HFFc6 (cell line): ENCODE measurements at places on chromosomes 5 and 9.

- DNase-seq, result no peak
Observed at GRCh38 chr9:130766021-130766926, 68.8 kb upstream of the ABL1 start.

DNA sequence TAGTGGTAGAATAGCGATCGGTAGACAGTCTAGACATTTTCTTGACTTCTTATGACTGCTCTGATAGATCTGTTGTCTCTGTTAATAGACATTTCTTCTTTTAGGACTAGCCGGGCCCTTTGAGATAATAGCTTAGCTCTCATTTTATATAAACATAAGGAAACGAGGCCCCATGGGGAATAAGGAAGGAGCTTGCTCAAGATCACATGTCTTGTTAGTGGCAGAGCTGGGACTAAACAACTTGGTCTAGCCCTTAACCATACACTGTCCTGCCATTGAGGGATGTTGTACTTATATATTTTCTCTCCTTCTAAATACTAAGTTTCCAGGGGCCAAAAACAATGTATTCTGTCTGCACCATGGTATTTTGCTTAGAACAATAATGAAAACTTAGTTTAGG lies 140.0 kb downstream of the GCNT1 start:
- DNase-seq, result no peak

- DNase-seq, result no peak
Observed at GRCh38 chr5:154466671-154467070, 11.4 kb downstream of the HAND1 start.

- no peak for DNase-seq
Observed at GRCh38 chr5:123665822-123666371, 153.9 kb downstream of the CSNK1G3 start.

DNA sequence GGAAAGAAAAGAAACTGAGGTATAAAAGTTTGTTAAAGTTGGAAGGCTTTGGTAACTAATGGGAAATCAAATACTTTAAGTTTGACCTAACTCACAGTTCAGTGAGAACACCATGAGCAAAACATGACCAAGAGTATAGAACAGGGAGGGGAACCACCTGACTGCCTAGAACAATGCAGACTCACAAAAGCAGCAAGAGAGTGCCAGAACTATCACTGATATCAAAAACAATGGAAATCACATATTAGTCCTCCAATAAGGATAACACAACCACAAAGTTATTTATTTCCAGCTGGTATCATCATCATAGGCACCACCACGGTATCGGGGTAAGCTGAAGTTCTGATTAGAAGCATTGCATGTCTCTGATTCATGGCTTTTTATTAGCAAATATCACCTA lies 77.5 kb downstream of the TRPM6 start:
- no peak for DNase-seq

GRCh38 chr5:134536876-134537275 lies 11.4 kb downstream of the JADE2 start:
- DNase-seq, result no peak

- DNase-seq, result no peak
Observed at GRCh38 chr5:68214482-68215207, 911 bp upstream of the PIK3R1 start.

DNA sequence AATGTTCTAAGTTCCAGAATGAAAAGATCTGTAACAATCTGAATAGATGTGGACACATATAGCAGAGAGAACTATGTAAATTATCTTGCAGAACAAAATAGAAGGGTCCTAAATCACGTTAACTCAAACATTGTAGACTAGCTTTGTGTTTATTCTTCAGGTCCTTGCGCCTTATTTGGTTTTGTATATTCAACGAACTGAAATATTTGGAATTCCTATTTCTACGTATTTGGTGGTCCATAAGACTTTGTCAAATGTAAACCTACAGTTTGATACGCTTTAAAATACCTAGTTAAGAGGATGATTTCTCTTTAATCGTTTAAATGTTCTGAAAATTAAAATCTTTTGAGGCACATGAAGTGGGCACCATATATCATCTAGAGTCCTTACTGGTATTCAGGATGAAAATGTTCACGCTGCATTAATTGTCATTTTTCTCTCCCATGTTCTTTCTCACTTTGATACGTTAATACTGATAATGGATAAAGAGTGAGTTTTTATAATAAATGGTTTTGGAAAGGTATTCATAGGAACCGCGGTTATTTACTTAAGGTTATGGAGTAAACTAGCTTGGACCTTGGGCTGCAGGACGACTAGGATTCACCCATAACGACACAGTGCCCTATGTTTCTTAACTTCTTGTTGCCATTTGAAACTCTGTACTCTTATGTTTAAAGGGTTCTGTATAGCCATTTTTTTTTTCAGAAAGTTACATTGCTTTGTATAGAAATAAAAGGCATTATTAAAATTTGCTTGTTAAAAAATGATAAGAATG lies 45.3 kb downstream of the NDFIP1 start:
- DNase-seq, result no peak

- no peak for DNase-seq
Observed at GRCh38 chr5:164600274-164600673, 1094.9 kb downstream of the MAT2B start.

GRCh38 chr9:21871256-21871975 lies 69.0 kb downstream of the MTAP start:
- DNase-seq, result no peak

GRCh38 chr5:151293624-151294023 lies 9.9 kb downstream of the SLC36A3 start:
- DNase-seq, result no peak

DNA sequence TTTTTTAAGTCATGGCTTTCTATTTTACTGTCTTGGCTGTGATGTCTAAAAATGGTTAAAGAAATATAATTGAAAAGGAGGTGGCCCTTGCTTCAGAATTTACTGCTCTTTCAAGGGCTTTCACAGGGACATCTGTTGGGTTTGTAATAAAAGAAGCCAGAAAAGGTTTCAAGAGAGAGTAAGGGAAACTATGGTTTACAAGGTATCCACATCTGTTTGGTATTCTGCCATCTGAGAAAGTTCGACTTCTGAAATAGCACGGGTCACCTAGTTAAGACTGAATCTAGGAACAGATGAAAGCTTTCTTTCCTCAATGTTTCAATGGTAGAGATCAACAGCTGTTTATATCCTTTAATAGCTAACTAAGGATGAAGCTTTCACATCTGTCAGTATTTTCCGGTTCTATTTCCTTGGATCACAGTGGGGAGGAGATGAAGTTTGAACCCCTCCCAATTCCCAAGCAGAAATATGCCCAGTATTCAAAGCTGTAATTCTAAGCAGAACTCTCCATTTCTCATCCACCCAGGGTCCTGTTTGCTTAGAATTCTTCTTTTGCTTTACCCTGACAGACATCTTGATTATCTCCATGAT lies 72.8 kb upstream of the IFNK start:
- no peak for DNase-seq

DNA sequence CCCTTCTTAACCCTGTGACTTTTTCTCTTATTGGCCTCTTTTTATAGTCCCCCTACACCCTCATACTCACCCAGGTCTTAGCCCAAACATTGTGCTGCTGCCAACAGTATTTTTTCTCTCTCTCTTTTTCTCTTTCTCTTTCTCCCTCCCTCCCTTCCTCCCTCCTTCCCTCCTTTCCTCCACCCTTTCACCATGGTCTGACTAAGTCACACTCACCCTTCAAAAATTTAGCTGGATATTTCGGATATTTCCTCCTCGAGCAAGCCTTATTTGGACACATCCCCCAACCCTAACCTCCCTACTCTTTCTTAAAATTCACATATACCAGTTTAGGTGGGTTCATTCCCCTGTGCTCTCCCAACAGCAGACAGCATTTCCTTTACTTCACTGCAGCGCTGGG lies 64.7 kb downstream of the FGF1 start:
- peak; percentile 64 for DNase-seq

- DNase-seq, result no peak
Observed at GRCh38 chr5:170882345-170882744, 20.5 kb downstream of the RANBP17 start.

GRCh38 chr5:130295235-130295634 lies 391.0 kb downstream of the CHSY3 start:
- no peak for DNase-seq

DNA sequence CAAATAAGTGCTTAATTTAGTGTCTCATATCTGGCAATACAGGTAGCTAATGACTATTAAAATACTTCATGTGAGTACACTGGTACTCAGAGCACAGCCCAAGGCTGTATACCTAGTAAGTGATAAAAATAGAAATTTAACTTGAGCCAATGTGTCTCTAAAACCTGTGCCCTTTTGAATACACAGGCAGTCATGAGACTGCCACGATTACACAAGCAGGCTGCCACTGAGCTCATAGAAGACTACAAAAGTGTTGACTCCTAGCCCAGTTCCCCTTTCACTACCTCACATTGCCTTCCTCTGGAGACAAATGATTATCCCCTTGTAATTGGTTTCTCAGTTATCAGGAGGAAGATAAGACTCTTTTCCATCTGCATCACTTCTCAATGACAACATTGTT lies 66.3 kb upstream of the PAPPA start:
- no peak for DNase-seq

- no peak for DNase-seq
Observed at GRCh38 chr9:6901180-6901579, 143.4 kb downstream of the KDM4C start.

GRCh38 chr5:1320436-1321344 lies 24.2 kb downstream of the CLPTM1L start:
- DNase-seq, result no peak

DNA sequence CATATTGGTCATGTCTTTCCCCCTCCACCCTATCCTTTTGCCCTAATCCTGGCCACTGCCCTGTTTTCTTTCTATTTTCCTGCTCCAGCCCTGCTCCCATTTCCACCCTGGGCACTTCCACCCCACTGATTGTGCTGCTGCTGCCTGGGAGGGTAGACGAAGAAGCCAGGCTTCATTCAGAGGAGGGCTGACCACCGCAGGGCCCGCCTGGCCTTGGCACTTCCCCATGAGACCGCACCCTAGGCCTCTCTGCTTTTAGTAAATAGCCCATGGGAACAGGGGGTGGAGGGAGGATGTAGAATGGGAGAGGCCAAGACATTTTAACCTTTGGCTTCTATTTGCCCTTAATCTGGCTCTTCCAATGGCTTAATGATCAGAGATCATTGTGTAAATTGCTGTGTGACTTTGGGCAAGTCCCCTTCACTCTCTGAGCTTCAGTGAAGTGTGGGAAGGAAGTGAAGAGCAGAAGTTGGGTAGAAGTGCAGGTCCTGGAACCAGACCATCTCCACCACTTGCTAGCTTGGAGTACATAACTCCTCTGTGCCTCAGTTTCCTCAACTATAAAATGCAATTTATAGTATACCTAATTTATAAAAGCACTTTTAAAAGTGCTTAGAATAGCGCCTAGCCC lies 13.6 kb upstream of the GPX3 start:
- DNase-seq, result no peak

GRCh38 chr5:43555895-43556606 lies 826 bp downstream of the PAIP1 start:
- DNase-seq, result no peak

GRCh38 chr9:16884952-16885513 lies 14.6 kb upstream of the BNC2 start:
- DNase-seq, result peak; percentile 60

- no peak for DNase-seq
Observed at GRCh38 chr5:91532281-91532680, 149.2 kb upstream of the ARRDC3 start.

GRCh38 chr5:478369-478981 lies 35.5 kb downstream of the EXOC3 start:
- DNase-seq, result no peak

- DNase-seq, result no peak
Observed at GRCh38 chr9:23774266-23774665, 51.8 kb downstream of the ELAVL2 start.

- no peak for DNase-seq
Observed at GRCh38 chr5:74717596-74717995, 32.6 kb downstream of the HEXB start.

DNA sequence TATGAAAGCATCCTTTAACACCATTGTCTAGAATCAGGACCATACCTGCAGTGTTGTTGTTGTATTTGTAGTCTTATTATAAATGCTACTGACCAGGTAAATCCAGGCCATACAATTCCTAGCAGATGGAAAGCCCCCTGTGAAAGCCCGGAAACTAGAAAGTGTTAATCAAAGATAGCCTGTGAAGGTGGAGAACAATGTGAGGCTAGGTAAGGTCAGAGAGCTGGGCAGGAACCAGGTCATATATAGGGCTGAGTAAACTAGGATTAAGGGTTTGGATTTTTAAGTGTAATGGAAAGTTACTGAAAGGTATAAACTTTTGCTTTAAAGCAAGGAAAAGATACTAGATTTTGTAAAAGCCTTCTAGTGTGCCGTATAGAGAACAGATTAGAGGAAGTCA lies 6.7 kb downstream of the LRRC70 start:
- DNase-seq, result no peak

DNA sequence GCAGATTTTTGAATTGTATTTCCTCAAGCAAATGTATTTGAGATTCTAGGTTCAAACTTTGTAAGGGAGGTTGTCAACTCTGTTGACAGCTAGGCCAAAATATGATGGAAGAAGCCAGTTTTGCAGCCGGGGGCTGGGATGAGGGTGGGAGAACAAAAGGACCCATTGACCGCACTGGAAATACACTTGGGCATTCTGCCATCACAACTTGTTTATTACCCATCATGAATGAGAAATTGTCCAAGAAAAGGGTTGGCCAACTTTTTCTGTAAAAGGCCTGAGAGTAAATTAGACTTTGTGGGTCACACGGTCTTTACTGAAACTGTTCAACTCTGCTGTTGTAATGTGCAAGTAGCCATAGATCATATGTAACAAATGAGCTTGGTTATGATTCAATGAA lies 221.3 kb upstream of the KLF9 start:
- DNase-seq, result no peak

- no peak for DNase-seq
Observed at GRCh38 chr5:52378237-52378636, 409.5 kb upstream of the ITGA1 start.

DNA sequence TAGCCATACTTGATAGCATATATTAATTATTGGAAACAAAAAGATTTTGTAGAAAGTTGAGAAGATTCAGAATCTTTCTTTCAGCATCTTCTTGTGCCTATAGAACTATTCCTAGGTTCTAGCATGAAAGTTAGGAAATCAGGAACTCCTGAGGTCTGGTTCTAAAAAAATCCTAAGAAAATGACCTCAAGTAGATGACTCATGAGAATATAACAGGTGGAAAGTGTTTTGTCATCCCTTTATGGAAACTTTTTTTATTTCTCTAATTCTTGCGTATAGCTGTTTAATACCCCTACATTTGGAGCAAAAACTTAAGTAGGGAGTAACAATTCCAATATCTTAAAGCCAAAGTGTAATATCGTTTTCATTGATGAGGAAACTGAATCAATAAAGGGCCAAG lies 574.1 kb downstream of the NR2F1-AS1 start:
- no peak for DNase-seq

DNA sequence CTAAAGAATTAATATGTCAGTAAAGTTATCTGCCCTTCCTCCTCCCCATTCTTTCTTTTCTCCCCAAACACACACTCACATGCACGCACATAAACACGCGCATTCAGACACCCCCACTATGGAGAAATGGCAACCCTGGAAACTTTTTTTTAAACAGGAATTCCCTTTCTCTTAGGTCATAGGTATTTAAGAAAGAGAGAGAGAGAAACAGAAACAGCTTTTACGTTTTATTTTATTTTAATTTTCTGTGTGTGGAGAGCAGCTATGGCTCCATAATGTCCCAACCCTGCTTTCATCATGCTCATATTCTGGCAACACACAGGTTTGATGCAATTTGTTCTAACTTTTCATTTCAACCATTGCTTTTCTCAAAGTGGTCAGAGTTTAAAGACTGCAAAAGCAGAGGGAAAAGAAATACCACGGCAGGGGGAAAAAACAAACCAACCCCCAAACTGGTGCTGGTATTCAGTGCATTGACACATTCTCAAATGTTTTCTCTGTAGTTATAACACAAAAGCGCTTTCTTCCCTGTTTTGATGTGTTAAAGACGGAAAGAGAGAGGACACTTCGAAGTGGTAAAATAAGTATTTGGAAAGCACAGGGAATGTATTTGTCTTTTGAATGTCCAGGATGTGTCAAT lies 126.0 kb upstream of the TMEM161B start:
- no peak for DNase-seq
